H9 (cell line): ENCODE measurements at places on chromosomes 7 and 10.

GRCh38 chr10:103470761-103471653 lies 8.0 kb downstream of the CALHM3 start:
- H3K4me1 ChIP-seq: no peaks in the 10 kb centered on the region; the same call in 1 of the 2 replicates
- no peaks in the 10 kb centered on the region for H3K36me3 ChIP-seq
- H3K27me3 ChIP-seq: no peaks in the 10 kb centered on the region
- peak; percentile 64 for DNase-seq
- H3K27ac ChIP-seq: no peak overlapping the region

DNA sequence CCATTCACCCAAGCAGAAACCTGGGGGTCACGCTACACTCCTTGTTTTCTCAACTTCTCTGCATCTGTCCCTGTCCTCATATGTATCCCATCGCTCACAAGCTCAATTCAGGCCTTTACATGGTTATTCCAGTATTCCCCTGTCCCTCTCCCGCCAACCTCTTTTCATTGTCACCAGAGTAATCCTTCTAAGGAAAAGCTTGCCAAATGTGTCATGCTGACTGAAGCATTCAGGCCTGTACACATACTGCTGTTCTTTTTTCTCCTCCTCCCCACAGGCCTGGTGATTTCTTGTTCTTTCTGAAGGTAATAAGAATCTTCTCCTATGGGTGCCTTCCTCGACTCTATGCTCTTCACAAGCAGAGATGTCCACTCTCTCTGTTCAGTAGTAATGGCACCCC lies 282.2 kb downstream of the PHTF2 start:
- H3K4me3 ChIP-seq: no peak overlapping the region
- no peaks in the 10 kb centered on the region for H3K27me3 ChIP-seq
- no peaks in the 10 kb centered on the region for H3K36me3 ChIP-seq
- H3K27ac ChIP-seq: no peak overlapping the region

GRCh38 chr7:139582671-139583155 lies 59.2 kb downstream of the CLEC2L start:
- H3K4me3 ChIP-seq: no peak overlapping the region
- no peak for DNase-seq
- H3K27me3 ChIP-seq: no peaks in the 10 kb centered on the region

DNA sequence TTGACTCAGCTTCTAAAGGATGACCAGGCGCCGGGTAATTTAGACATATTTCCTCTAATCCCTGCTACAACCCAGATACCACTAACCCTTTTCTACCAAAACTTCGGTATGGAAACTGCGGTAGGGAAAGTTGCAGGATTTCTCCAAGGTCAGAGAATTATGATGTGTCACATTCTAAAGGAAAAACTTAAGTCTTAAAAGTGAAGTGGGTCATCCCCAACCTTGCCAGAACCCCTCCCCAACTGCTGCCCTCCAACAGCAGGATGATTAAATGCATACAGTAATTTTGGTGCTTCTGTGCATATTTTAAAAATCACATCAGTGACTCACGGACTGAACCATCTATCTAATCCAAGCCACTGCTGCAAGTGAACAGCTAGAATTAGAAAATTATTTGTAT lies 52.7 kb downstream of the GRB10 start:
- no peak overlapping the region for H3K4me3 ChIP-seq
- no peak for DNase-seq
- no peaks in the 10 kb centered on the region for H3K4me1 ChIP-seq
- H3K36me3 ChIP-seq: peaks cover 11% of the 10 kb centered on the region; the same call in 2 of the 3 replicates
- no peaks in the 10 kb centered on the region for H3K27me3 ChIP-seq
- no peak overlapping the region for H3K27ac ChIP-seq

DNA sequence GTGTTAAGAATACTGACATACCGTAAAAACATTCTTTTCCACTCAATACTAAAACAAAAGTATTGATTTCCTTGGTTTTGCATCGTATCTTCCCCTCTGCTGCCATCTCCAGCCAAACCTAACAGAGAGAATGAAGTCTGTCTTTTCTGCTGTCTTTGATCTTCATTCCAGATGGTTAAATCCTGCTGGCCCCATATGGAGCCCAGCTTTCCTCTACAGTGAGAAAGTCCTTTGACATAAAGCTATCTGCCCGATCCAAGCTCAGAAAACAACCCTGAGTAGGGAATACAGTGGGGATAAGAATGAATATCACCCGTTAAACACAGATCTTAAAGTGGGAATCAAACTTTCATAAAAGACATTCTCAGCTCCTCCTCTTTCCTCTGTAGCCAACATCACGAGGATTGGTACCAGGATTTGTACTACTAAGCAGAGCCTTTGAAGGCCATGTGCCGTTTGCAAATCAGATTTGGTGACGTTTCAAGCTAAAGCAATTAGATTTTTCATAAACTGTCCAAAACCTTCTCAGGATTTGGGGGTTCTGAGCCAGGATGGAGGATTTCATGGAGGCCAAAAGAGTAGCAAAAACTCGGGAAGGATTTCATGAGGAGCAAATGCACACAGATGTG lies 30.8 kb upstream of the GPAM start:
- no peaks in the 10 kb centered on the region for H3K4me1 ChIP-seq
- DNase-seq: no peak
- H3K27ac ChIP-seq: no peak overlapping the region

GRCh38 chr7:106522696-106523095 lies 138.3 kb downstream of the CCDC71L start:
- no peak overlapping the region for H3K27ac ChIP-seq
- DNase-seq: no peak
- no peaks in the 10 kb centered on the region for H3K27me3 ChIP-seq
- H3K4me1 ChIP-seq: no peaks in the 10 kb centered on the region
- no peak overlapping the region for H3K4me3 ChIP-seq

DNA sequence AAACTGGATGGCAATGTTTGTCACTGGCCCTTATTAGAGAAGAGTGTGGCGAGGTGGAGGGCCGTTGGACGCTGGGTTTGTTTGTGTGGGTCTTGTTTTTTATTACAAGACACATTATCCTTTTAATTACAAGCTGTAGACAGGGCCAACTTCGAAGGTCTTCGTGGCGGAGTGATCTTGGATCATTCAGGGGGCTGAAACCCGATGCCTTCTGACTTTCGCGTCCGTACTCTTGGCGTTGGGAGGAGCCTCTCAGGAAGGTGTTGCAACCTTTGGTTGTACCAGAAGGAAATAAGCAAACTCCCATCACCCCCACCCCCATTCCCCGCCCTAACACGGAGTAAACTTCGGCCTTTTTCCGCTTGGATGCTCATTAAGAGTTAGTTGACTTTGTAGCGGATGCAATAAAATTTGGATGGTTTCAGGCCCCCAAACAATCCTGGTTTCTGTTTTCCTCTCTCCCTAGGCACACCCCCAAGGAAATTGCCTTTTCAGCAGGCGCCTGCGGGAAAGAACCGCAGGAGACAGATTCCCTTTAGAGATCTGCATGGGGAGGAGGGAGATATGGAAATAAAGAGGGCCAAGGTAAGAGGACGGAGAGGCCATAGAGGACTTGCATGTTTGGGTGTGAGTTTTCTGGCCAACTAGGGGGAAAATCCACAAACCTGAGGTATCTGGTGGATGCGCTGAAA lies 294.5 kb upstream of the NFE2L3 start:
- no peaks in the 10 kb centered on the region for H3K36me3 ChIP-seq
- DNase-seq: peak; percentile 77
- H3K27ac ChIP-seq: no peak overlapping the region
- peaks cover 4% of the 10 kb centered on the region; the same call in 1 of the 2 replicates for H3K4me1 ChIP-seq
- peaks cover 60% of the 10 kb centered on the region for H3K27me3 ChIP-seq
